GM03348 (cell line): ENCODE measurements at places on chromosomes 7 and 10.

DNA sequence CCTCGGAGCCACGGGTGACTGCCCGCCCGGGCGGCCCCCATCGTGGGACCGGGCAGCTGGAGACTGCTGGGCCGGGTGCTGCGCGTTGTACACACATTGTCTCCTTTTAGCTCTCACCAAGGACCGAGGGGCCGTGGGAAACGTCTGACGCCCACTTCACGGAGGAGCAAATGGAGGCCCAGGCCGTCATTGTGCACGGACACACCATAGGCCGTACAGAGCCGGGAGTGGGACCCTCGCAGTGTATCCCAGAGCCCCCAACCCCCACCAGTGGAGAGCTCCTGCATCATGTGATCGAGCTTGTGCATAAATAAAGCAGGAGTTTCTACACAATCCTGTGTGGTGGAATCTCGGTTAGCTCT lies 722 bp downstream of the DENND10 start:
- peak; percentile 28 for DNase-seq

DNA sequence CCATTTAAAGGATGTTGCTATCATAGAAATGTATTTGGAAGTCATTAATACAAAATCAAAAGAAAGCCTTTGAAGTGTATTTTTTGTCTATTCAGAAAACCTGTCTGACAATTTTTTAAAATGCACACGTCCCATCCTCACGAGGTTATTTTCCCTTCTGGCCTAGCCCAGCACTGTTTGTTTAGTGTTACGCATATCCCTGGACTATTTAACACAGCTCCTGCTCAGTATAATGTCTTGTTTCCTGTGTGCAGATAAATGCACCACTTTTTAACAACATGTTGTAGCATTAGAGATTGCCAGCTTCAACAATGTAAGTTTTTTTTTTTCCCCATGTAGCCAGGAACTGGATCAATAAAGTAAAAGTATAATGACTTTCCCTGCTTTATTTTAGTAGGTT lies 102.6 kb upstream of the SFMBT2 start:
- no peak for DNase-seq

- no peak for DNase-seq
Measured at GRCh38 chr10:22722626-22723169, 8.3 kb upstream of the PIP4K2A start.

- no peak for DNase-seq
Measured at GRCh38 chr10:46527241-46527811, 29.1 kb downstream of the GPRIN2 start.

DNA sequence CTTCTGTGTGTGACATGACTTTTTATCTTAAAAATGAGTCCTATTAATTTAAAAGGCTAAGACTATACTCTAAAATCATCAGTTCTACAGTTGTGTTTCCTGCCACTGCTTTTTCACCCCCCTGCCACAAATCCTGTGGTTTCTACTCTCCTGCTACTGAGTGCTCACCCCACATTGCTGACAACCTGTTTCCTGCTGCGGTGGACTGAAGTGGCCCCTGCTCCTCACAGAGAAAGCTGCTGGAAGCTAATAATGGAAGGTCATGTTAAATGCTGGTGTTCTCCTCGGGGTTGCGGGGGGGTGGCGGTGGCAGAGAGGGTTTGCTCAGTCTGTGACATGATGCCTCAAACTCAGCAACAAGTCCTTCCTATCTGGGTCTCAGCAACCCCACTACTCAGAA lies 113.2 kb upstream of the INHBA start:
- no peak for DNase-seq

DNA sequence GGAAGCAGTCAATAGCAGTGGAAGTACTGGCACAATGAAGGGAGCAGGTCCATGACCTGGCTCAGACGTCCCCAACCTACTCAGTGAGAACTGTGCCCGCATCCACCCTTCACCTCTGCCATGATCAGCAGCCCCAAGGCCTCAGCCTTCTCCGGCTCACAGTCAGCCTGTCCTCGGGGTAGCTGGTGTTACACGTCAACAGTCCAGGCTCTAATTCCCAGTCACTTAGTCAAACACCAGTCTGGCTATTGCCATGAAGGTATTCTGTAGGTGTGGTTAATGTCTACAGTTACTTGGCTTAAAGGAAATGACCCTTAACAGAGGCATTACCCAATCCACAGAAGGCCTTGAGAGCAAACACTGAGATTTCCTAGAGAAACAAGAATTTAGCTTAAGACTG lies 49.1 kb downstream of the GRB10 start:
- no peak for DNase-seq

DNA sequence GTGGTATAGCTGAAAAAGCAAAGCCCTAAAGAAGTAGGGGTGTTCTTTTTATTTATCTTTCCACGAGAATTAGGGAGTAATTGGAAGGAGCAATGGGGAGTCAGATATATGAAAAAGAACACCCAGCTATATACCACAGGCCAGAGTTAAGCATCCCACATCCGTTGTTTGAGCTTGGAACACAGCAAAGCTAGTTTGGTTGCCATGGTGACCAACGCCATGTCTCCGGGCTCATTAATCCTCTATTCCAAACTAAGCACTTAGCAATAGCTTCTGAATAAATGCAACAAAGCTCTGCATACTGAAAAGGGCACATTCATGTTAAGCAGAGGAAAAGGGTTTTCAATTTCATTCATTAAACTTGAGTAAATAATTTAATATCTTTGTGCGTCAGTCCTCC lies 23.5 kb downstream of the ASB4 start:
- no peak for DNase-seq

DNA sequence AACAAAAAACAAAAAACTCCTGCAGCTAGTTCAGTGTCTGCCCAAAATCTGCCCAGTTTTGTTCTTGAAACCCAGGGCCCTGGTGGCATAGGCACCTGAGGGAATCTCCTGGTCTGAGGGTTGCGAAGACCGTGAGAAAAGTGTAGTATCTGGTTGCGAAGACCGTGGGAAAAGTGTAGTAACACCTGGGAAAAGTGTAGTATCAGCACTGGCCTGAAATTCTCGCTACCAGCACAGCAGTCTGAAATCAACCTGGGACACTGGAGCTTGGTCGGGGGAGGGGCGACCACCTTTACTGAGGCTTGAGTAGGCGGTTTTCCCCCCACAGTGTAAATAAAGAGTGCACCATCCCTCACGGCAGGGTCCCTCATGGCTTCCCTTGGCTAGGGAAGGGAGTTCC lies 82.5 kb upstream of the SP4 start:
- no peak for DNase-seq

DNA sequence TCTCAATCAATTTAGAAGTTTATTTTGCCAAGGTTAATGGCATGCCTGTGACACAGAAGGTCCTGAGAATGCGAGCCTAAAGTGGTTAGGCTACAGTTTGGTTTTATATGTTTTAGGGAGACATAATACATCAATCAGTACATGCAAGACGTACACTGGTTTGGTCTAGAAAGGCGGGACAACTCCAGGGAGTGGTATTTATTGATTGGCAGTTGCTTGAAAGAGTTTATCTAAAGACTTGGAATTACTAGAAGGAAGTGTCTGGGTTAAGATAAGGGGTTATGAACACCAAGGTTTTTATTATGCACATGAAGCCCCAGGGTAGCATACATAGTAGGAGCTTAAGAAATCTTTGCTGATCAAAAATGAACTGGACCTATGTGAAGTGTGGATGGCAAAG lies 21.5 kb downstream of the NPVF start:
- DNase-seq = no peak

- DNase-seq = no peak
Measured at GRCh38 chr10:130656582-130657133, 520.5 kb downstream of the GLRX3 start.

DNA sequence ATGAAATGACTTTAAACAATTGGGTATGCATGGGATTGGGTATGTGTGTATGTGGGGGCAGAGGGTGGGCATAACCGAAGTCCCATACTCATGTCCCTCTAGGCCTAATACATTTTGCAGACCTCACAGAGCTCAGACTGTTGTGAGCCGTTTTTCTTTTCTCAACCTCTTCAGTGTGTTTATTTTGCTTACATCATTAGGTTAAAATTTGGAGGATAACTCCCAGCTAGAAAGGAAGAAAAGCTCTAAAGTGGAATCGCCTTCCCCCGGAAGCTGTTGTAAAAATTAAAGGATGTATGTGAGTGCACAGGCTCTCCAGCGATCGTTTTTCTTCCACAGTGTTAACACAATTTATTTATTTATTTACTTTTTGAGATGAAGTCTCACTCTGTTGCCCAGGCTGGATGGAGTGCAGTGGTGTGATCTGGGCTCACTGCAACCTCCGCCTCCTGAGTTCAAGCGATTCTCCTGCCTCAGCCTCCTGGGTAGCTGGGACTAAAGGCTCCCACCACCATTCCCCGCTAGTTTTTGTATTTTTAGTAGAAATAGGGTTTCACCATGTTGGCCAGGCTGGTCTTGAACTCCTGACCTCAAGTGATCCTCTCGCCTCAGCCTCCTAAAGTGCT lies 1.5 kb upstream of the H2AZ2 start:
- DNase-seq = no peak

- DNase-seq = no peak
Measured at GRCh38 chr7:115229401-115230105, 307.7 kb downstream of the MDFIC start.

- no peak for DNase-seq
Measured at GRCh38 chr7:151228024-151228866, 1.2 kb upstream of the ABCF2 start.

- DNase-seq = no peak
Measured at GRCh38 chr10:90784771-90785170, 73.1 kb downstream of the HTR7 start.

DNA sequence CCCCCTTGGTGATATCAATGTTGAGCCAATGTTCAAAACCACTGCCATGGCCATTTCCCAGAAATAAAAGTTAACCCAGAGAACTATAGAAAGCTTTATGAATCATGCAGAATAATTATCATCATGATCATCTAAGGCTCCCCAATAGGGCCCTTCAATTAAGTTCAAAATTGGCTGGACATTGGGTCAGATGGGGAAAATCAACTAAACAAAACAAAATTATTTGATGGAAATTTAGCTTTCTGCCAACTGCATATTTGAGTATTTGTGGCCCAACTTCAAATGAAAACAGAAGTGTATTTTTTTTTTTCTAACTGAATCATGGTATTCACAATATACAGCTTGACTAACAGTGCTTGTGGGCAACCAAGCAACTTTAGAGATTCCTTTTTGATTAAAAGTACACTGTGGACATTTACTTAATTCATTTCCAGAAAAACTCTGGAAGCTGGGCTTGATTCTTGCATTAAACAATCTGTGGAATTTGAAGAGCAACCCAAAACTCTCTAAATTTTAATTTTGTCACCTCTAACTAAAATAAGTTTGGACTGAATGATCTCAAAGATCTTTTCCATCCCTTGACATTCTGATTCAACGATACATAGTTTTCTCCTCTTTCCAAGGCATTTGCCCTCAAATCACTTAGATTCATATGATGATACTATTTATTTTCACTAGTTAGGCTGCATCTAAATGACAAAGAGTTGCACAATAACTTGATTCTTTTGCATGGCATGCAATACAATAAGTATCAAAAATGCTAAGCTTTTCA lies 203.2 kb downstream of the AHR start:
- peak; percentile 29 for DNase-seq

DNA sequence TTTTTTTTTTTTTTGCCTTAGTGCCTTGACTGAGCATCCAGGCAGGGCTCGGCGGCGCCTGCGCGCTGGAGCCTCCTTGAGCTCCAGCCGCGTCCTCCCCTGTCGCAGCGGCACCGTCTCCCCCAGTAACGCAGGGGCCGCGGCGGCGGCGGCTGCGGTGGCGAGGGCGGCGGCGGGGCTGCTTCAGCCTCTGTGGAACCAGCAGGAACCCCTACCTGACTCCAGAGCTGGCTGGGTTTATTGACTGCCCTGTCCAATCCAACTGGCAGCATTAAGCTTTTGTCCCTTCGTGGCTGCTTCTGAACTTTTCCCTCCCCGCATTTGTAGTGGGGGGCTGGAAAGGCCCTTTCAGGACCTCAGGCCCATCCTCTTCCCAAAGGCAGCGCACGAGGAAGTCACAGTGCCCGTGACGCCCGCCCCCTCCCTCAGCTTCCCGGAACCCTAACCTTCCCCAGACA lies at the start of gene GPR85:
TSS of gene GPR85 (minus strand) at position 397 of the 458 bp plus-strand sequence. CDS start 2,106 bp downstream, outside the sequence.
- DNase-seq = peak; percentile 90

DNA sequence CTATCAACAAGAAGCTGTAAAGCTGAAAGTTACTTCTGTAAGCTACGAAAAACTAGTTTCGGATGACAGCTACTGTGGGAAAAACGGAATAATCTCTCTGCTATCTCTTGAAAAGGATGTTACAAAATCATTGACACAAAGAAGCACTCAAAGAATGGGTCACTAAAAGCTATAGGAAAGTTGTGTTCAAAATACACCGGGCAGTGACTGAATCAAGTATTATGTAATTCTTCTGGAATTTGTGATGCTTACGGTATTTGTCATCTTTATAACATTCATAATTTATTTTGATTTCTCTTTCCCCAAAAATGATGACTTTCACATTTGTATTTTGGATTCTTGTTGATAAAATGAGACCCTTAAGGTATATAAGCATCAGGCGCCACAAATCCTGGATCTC lies 112.1 kb upstream of the KLF6 start:
- peak; percentile 66 for DNase-seq

- DNase-seq = no peak
Measured at GRCh38 chr10:13830385-13830784, 243.6 kb downstream of the PRPF18 start.

GRCh38 chr10:121572859-121573537 lies 25.2 kb downstream of the FGFR2 start:
- no peak for DNase-seq

DNA sequence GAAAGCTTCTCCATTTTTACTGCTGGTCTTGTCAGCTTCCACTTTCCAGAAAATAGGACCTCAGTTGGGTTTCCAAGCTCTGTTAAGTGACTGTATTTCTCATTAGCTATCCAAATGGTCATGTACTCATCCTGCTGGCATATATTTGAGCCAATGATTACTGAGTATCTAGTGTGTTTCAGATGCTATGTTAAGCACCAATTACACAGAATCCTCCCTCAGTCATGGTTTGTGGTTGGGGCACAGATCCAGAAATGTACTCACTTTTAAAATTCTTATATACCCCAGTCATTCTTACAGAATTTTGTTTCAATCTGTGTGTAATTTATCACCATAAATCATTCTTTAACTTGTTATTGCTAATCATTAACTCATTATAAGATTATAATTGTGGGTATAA lies 362.3 kb upstream of the MTPN start:
- no peak for DNase-seq

DNA sequence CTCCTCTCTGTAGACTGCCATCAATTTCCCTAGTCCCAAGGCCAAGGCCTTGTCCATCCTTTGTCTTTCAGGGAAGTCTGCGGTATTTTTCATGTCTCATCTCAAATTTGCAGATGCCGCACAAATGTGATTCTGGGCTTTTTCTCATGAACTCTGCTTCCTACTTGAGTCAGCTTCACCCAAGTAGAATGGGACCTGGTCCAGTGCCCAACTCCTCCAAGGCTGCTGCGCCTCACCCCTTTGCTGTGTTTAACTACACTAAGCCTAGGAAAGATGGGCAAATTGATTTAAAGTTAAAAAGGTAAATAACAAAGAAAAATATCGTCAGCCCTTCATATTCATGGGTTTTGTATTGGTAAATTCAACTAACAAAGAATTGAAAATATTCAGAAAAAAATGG lies 1092.6 kb upstream of the AUTS2 start:
- no peak for DNase-seq
